Chondrocyte (in vitro differentiated cells): ENCODE measurements at places on chromosomes 3 and 15. TPM values are rescaled to one million over a fixed set of nuclear protein-coding genes. Genes with fewer than 3 reads are reported as not detected.

The GRK7 gene
- not detected in 3 replicates for total RNA-seq

The SLC27A2 gene
- total RNA-seq = not detected in 3 replicates

The CLSTN2 gene
- 63.7 to 92.7 TPM (median 65.0 TPM) in 3 replicates for total RNA-seq

The SH3GL3 gene
- total RNA-seq = not detected in 3 replicates

GRCh38 chr3:144127700-144128099 lies 156.1 kb downstream of the DIPK2A start:
- H3K36me3 ChIP-seq = no peaks in the 10 kb centered on the region
- no peaks in the 10 kb centered on the region for H3K4me1 ChIP-seq
- no peak overlapping the region for H3K4me3 ChIP-seq
- H3K27me3 ChIP-seq = no peaks in the 10 kb centered on the region
- no peak overlapping the region for H3K27ac ChIP-seq

DNA sequence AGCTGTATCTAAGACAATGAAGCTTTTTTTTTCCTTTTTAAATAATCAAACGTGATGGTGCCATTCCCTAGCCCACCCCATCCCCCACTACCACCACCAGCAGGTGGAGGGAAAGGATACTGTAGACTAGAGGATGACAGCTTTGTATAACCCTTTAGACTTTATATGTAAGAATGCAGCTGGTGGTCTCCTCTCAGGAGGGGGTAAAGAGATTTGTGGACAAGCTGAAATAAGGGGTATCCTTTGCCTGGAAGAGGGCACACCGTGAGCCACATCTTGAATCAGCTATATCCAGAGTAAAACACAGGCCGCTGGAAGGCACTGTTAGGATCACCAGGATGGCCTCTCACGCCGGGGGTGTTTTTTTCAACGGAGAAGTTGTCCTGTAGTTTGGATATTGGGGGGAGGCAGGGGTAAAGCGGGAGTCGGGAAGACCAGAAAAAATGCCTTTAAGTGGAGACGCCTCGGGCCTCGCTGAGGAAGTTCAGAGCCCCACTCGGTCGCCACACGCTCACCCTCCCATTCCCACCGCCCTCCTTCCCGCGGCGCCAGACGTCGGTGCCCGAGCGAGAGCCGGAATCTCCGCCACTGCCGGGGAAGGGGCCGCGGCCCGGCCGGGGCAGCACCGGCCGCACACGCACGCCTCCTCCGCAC lies 986 bp downstream of the KPNA4 start:
- peak overlapping the region; percentile 89 for H3K4me3 ChIP-seq
- H3K27ac ChIP-seq = peak overlapping the region; percentile 96
- H3K27me3 ChIP-seq = no peaks in the 10 kb centered on the region
- H3K36me3 ChIP-seq = peaks cover 4% of the 10 kb centered on the region
- H3K4me1 ChIP-seq = peaks cover 61% of the 10 kb centered on the region

DNA sequence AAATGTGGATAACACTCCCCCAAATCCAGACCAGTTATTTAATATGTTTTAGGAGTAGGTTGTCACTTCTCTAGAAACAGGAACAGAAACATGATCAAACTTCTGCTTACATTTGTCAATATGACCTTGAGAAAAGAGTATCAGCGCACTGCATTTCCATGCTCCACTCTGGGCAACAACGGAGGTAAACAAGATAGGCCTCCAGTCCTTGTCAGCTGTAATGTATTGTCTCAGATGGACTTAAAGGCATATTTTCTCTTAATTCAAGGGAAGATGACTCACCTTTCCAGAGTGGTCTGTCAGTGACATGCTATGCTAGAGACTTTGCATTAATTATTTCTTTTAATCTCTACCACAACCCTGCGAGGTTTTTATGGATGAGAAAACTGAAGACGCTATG lies 51.6 kb upstream of the TCF12 start:
- peaks cover 9% of the 10 kb centered on the region for H3K4me1 ChIP-seq
- no peaks in the 10 kb centered on the region for H3K27me3 ChIP-seq
- no peak overlapping the region for H3K4me3 ChIP-seq

DNA sequence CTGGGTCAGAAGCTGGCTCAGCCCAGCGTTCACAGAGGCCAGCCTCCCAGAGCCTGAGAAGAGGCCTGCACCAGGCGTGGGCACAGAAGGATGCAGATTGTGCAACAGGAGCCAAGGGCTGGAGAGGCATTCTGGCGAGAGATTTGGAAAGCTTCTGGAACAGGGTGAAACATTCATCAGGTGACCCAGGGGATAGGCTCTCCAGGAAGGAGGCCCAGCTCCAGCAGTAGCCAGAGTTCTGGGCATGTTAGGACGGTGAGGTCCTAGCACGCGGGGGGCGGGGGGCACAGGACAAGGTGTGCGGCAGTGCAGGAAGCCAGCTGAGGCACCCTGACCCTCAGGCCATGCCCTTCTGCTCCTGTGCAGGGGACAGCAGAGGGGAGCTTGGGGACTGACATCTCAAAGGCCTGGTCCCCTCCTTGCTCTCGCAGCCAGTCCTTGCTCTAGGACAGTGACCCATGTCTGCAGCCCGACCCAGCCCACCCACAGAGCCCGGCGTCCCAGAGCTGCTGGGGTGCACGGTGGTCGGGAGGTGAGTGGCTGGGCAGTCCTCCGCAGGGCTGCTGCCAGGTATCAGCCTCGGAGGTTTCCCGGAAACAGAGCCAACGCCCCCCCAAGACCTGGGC lies 111.7 kb upstream of the KLF13 start:
- DNase-seq = no peak
- no peak overlapping the region for H3K27ac ChIP-seq
- no peaks in the 10 kb centered on the region for H3K36me3 ChIP-seq
- H3K27me3 ChIP-seq = peaks cover 4% of the 10 kb centered on the region
- H3K4me3 ChIP-seq = peak overlapping the region; percentile 36

DNA sequence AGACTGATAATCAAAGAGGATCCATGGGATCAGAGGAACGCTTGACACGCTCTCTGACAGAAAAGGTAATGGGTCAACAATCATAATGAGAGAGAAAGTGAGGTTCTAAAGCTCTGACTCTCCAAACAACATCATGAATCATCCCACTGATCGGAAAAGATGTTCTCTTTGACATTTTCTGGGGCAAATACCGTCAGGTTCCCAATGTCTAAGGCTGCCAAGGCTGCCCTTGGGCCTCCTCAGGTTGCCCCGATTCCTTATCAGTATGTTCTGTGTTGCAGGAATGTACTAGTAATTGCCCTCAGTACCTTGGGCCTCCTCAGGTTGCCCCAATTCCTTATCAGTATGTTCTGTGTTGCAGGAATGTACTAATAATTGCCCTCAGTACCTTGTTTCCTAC lies 60.9 kb downstream of the NPTN start:
- no peaks in the 10 kb centered on the region for H3K27me3 ChIP-seq
- DNase-seq = no peak
- H3K4me1 ChIP-seq = peaks cover 5% of the 10 kb centered on the region
- peaks cover 45% of the 10 kb centered on the region for H3K36me3 ChIP-seq

- no peak for DNase-seq
- no peak overlapping the region for H3K27ac ChIP-seq
- peaks cover 12% of the 10 kb centered on the region for H3K27me3 ChIP-seq
- H3K4me1 ChIP-seq = no peaks in the 10 kb centered on the region
Measured at GRCh38 chr3:108818404-108818803, 4.2 kb upstream of the TRAT1 start.

DNA sequence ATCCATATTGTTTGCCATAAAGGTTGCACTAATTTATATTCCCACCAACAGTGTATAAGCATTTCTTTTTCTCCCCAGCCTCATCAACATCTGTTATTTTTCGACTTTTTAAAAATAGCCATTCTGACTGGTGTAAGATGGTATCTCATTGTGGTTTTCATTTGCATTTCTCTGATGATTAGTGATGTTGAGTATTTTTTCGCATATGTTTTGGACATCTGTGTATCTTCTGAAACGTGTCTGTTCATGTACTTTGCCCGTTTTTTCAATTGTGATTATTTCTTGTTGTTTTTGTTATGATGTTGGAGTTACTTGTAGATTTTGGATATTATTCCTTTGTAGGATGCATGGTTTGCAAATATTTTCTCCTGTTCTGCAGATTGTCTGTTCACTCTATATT lies 46.5 kb downstream of the TP63 start:
- no peaks in the 10 kb centered on the region for H3K27me3 ChIP-seq
- H3K27ac ChIP-seq = no peak overlapping the region
- no peak for DNase-seq
- no peak overlapping the region for H3K4me3 ChIP-seq
- H3K4me1 ChIP-seq = no peaks in the 10 kb centered on the region

GRCh38 chr15:100861511-100861991 lies 18.1 kb upstream of the ALDH1A3 start:
- H3K27me3 ChIP-seq = peaks cover 2% of the 10 kb centered on the region
- DNase-seq = no peak
- H3K36me3 ChIP-seq = no peaks in the 10 kb centered on the region
- H3K4me3 ChIP-seq = no peak overlapping the region
- H3K27ac ChIP-seq = no peak overlapping the region

DNA sequence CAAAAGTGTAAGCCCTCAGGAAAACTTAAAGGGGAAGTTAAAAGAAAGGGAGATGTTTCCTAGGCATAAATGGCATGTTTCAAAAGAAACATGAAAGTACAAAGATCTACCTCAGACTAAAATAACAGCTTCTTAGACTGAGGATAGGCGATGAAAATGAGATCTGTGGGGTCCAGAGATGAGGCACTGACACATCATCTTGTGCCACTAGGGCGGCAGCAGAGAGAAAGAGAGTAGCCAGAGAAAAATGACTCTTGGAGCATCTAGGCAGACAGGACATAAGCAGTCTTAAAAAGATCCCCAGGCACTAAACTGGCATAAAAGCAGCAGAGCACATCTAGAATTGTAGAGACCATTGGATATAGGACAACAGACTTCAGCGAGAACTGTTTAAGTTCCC lies 42.5 kb upstream of the RFX7 start:
- peaks cover 24% of the 10 kb centered on the region for H3K27me3 ChIP-seq
- no peak overlapping the region for H3K27ac ChIP-seq
- no peak overlapping the region for H3K4me3 ChIP-seq
- H3K36me3 ChIP-seq = peaks cover 4% of the 10 kb centered on the region

- no peak for DNase-seq
- peaks cover 8% of the 10 kb centered on the region for H3K36me3 ChIP-seq
- H3K27me3 ChIP-seq = no peaks in the 10 kb centered on the region
- no peak overlapping the region for H3K4me3 ChIP-seq
Measured at GRCh38 chr3:37872413-37873160, 10.9 kb downstream of the CTDSPL start.

DNA sequence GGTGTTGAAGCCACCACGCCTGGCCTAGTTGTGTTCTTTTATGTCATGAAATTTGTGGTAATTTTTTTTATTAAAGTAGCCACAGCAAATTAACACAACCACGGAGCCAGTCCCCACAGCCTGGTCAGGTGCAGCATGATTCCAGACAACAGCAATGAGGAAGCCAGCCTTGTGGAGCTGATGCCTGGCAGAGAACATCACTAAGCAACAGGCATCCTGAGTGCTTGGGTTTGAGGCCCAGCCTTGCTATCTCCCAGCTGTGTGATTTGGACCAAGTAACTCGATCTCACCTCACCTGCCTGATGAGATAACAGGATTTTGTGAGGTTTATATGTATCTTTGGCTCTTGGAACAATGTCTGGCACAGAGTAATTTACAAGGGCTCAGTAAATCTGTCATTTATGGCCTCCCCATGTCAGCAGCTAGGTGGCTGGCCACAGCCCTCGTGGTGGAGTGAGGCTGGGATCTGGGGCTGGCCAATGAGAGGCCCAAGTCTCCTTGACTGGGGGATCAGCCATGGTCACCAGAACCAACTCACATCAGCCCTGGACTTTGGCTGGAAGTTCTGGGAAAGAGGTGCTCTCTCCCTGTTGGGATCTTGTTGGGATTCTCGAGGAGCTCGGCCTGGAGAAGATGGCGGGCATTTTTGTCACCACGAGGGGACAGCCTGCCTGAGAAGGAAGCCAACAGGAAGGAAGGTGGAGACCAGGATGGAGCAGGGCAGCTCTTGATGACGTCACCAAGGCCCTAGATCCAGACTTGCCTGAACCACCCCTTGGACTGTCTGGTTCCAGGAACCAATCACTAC lies 22.8 kb upstream of the FLNB start:
- no peak overlapping the region for H3K27ac ChIP-seq
- H3K36me3 ChIP-seq = no peaks in the 10 kb centered on the region
- no peak overlapping the region for H3K4me3 ChIP-seq

- H3K27ac ChIP-seq = peak overlapping the region; percentile 60
- H3K4me1 ChIP-seq = peaks cover 36% of the 10 kb centered on the region
- peaks cover 3% of the 10 kb centered on the region for H3K36me3 ChIP-seq
- peaks cover 9% of the 10 kb centered on the region for H3K27me3 ChIP-seq
Measured at GRCh38 chr15:70327856-70328678, 230.3 kb upstream of the TLE3 start.

GRCh38 chr3:67529337-67529736 lies 125.1 kb downstream of the SUCLG2 start:
- DNase-seq = no peak
- no peak overlapping the region for H3K4me3 ChIP-seq
- no peak overlapping the region for H3K27ac ChIP-seq
- H3K27me3 ChIP-seq = no peaks in the 10 kb centered on the region

GRCh38 chr15:69548395-69549180 lies 96.0 kb downstream of the RPLP1 start:
- H3K4me1 ChIP-seq = no peaks in the 10 kb centered on the region
- H3K27me3 ChIP-seq = peaks cover 52% of the 10 kb centered on the region
- H3K36me3 ChIP-seq = peaks cover 15% of the 10 kb centered on the region
- H3K4me3 ChIP-seq = no peak overlapping the region

DNA sequence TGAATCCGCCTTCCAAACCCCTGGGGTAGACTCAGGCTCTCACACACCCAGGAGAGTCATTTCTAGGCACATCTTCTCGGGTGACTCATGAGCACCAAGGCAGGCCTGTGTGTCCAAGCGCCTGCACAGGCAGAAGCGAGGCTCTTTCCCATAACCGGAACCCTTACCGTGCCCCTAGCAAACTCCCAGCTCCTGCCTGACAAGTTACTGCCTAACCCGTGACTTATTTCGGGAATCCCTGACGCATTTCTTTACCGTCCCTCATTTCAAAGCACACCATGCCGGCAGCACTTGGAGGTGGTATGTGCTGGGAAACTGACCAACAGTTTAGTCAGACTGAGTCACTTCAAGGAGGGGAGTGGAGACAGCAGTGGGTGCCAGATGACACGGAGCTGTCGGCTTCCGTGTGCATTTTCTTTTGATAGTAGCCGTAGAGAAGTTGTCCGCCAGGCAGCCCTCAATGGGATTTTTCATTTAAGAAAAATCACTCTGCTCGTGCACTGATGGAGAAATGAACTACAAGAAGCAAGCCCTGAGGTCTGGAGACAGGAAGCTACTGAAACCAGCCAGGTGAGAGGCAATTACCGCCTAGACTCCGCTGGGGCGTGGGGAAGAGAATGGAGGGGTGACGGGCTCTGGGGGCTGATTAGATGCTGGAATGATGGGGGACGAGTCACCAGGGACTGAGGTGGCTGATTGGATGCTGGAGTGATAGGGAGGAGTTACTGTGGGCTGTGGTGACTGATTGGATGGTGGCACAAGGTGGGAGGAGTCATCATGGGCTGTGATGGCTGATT lies 17.3 kb upstream of the HRH1 start:
- H3K27me3 ChIP-seq = no peaks in the 10 kb centered on the region
- peaks cover 41% of the 10 kb centered on the region for H3K4me1 ChIP-seq
- H3K27ac ChIP-seq = peak overlapping the region; percentile 100
- H3K4me3 ChIP-seq = peak overlapping the region; percentile 74

DNA sequence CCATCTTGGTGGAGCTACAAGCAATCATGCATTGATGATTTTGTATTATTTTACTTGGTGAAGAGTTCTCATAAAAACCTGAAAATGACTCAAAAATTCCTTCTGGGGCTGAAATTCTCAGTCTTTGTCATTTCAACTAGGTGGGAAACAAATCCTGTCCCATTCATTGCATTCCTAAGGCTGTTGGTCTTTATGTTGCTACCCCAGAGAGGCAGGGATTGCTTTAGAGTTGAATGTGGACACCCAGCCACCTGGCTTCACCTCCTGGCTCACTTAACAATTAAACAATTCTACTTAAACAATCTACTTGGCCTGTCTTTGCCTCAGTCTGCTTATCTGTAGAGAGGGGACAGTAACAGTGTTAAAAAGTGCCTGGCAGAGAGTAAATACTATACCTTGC lies 117.3 kb upstream of the UBE3A start:
- no peak overlapping the region for H3K4me3 ChIP-seq
- H3K36me3 ChIP-seq = no peaks in the 10 kb centered on the region
- no peaks in the 10 kb centered on the region for H3K27me3 ChIP-seq
